ENCODE measurements at places on chromosomes 16 and 17. TPM values are rescaled to one million over a fixed set of nuclear protein-coding genes. Genes with fewer than 3 reads are reported as not detected.

Gene PYY
- total RNA-seq, result 0.43 TPM

Gene SNX20
- not detected for total RNA-seq

Gene ITGA2B
- total RNA-seq, result 0.13 TPM

Gene HSF5
- not detected for total RNA-seq

Gene FBXO39
- not detected for total RNA-seq

Gene MEIOB
- not detected for total RNA-seq

Gene SUPT4H1
- total RNA-seq, result 98.4 TPM

Gene TBC1D3C
- total RNA-seq, result 1.6 TPM

Gene BEAN1
- not detected for total RNA-seq

Gene CDT1
- 9.2 TPM for total RNA-seq

Gene MRM1
- 7.8 TPM for total RNA-seq

- no peaks in the 10 kb centered on the region for H3K36me3 ChIP-seq
- peak overlapping the region; percentile 58 for H3K4me3 ChIP-seq
- peak; percentile 98 for DNase-seq
- peaks cover 29% of the 10 kb centered on the region for H3K4me1 ChIP-seq
- H3K27ac ChIP-seq, result peak overlapping the region; percentile 94
- H3K27me3 ChIP-seq, result no peaks in the 10 kb centered on the region
Measured at GRCh38 chr16:11955713-11956123, 9.3 kb upstream of the TNFRSF17 start.

DNA sequence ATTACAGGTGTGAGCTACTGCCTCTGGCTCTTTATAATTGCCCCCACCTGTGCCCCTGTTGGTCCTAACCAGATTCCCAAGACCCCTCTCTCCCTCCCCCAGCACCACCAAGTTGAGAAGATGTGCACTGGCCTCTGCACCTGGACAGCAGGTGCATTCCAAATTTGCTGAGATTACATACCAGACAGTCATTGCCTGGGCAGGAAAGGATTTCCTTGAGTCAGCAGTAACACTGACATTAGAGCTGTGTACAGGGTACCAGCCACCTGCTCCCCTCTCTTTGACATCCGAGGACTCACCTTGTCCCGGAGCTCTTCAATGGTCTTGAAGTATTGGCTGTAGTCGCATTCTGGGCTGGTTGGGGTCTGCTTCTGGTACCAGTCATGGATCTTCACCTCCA lies 659 bp downstream of the KRT15 start:
- no peak for DNase-seq
- peaks cover 1% of the 10 kb centered on the region for H3K27me3 ChIP-seq
- no peaks in the 10 kb centered on the region for H3K36me3 ChIP-seq
- H3K4me1 ChIP-seq, result peaks cover 36% of the 10 kb centered on the region
- no peak overlapping the region for H3K27ac ChIP-seq

DNA sequence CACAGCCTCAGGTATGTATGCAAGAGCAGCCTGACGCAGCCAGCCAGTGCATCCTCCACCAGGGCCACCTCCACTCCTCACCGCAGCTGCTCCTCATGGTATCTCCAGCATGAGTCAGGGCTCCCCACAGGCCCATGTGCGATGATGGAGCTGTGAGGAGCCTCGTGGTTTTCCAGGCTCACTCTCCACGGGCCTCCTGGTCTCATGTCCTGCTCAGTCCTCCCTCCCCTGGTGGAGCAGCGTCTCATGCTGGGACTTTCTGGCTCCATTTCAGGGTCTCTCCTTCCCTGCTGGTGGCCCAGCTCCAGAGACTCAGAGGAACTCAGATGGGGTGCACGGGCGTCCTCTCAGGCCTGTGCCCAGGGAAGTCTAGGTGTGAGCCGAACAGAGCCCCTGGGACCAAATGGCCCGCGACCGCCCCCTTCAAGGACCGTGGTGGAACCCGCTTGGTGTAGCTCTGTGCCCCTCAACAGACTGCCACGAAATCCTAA lies 70.4 kb downstream of the METRNL start:
- no peak overlapping the region for H3K27ac ChIP-seq
- H3K36me3 ChIP-seq, result no peaks in the 10 kb centered on the region
- peak; percentile 12 for DNase-seq
- peaks cover 23% of the 10 kb centered on the region for H3K4me1 ChIP-seq

- peak overlapping the region; percentile 7 for H3K27ac ChIP-seq
- no peaks in the 10 kb centered on the region for H3K27me3 ChIP-seq
- peaks cover 15% of the 10 kb centered on the region for H3K36me3 ChIP-seq
- no peak for DNase-seq
- peaks cover 75% of the 10 kb centered on the region for H3K4me1 ChIP-seq
- no peak overlapping the region for H3K4me3 ChIP-seq
Measured at GRCh38 chr16:84722068-84722467, 22.3 kb downstream of the USP10 start.

- peaks cover 14% of the 10 kb centered on the region for H3K36me3 ChIP-seq
- H3K4me3 ChIP-seq, result no peak overlapping the region
- H3K27ac ChIP-seq, result no peak overlapping the region
- peaks cover 3% of the 10 kb centered on the region for H3K27me3 ChIP-seq
- no peak for DNase-seq
- H3K4me1 ChIP-seq, result peaks cover 10% of the 10 kb centered on the region
Measured at GRCh38 chr17:80389011-80389995, 25.7 kb upstream of the ENDOV start.

GRCh38 chr16:10812312-10813098 lies 6.1 kb downstream of the TVP23A start:
- no peaks in the 10 kb centered on the region for H3K4me1 ChIP-seq
- no peak overlapping the region for H3K27ac ChIP-seq
- H3K27me3 ChIP-seq, result peaks cover 21% of the 10 kb centered on the region
- no peak overlapping the region for H3K4me3 ChIP-seq
- no peaks in the 10 kb centered on the region for H3K36me3 ChIP-seq

DNA sequence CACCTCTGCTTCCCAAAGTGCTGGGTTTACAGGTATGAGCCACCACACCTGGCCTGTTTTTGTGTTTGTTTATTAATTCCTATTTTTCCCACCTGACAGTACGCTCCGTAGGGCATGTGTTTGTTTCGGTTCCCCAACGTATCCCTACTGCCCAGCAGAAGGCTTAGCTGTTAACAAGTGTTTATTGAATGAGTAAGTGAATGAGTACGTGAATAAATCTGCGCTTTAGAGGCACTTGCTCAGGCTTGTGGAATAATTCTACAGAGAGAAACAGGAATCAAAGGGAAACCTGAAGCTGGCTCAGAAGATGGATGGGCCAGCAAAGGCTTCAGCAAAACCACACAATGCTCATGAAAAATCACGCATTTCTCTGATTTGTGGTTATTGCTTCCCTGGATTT lies 647.9 kb downstream of the MAF start:
- H3K27me3 ChIP-seq, result peaks cover 1% of the 10 kb centered on the region
- H3K4me1 ChIP-seq, result no peaks in the 10 kb centered on the region
- DNase-seq, result no peak
- H3K4me3 ChIP-seq, result no peak overlapping the region
- H3K27ac ChIP-seq, result no peak overlapping the region

DNA sequence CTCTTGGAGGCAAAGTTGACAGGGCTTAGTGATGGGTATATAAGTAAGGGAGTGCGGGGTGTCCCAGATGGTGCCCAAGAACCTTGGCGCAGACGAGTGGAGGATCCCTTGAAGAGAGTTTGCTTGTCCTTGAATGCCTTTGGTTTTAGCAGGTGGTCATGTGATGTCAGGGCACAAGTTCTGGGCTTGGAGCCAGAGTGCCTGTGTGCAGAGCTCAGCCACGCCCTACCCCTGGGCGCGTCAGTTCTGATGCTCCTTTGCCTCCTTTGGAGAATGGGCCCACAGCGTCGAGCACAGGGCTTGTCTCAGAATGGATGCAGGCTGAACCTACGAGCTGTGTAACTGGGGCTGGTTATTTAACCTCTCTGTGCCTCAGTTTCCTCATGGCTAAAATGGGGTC lies 412.2 kb upstream of the EEF2KMT start:
- no peaks in the 10 kb centered on the region for H3K4me1 ChIP-seq
- H3K36me3 ChIP-seq, result peaks cover 5% of the 10 kb centered on the region
- H3K4me3 ChIP-seq, result no peak overlapping the region
- DNase-seq, result no peak

- no peak overlapping the region for H3K27ac ChIP-seq
- no peaks in the 10 kb centered on the region for H3K4me1 ChIP-seq
- H3K27me3 ChIP-seq, result peaks cover 12% of the 10 kb centered on the region
- H3K4me3 ChIP-seq, result no peak overlapping the region
- H3K36me3 ChIP-seq, result no peaks in the 10 kb centered on the region
- DNase-seq, result no peak
Measured at GRCh38 chr16:74275711-74276110, 20.9 kb upstream of the PSMD7 start.

DNA sequence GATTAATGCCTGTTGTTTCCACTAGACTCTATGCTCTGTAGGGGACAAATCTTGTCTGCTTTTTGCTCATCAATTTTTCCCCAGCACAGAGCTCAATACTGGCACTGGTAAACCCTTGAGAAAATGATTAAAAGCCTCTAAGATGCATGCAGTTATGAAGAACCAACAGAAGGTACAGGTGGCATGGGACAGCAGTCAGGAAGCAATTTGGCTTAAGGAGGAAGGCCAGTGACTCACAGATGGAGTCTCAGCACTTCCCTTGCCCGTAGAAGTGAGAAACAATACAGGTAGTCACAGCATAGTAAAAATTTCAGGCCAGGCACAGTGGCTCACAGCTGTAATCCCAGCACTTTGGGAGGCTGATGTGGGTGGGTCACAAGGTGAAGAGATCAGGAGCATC lies 504.7 kb upstream of the RBFOX1 start:
- DNase-seq, result no peak
- no peaks in the 10 kb centered on the region for H3K4me1 ChIP-seq
- no peaks in the 10 kb centered on the region for H3K36me3 ChIP-seq

GRCh38 chr17:81002409-81003361 lies 11.0 kb downstream of the CHMP6 start:
- H3K4me1 ChIP-seq, result peaks cover 15% of the 10 kb centered on the region
- 0 out of 2 replicates have a peak overlapping the region, but pooled peaks have one; percentile 6 for H3K4me3 ChIP-seq
- H3K27me3 ChIP-seq, result peaks cover 36% of the 10 kb centered on the region
- H3K27ac ChIP-seq, result no peak overlapping the region

Data from HFFc6 (cell line).